ENCODE measurements at places on chromosomes 7 and 10. TPM values are rescaled to one million over a fixed set of nuclear protein-coding genes. Genes with fewer than 3 reads are reported as not detected.

KIF11 gene
- 8.7 TPM for total RNA-seq

FAM221A gene
- total RNA-seq: 1.5 TPM

FGFBP3 gene
- total RNA-seq: 0.36 TPM

TUBB8 gene
- not detected for total RNA-seq

SPDYE2B gene
- not detected for total RNA-seq

NRG3 gene
- total RNA-seq: not detected

OR9A2 gene
- not detected for total RNA-seq

CDHR1 gene
- total RNA-seq: under 0.01 TPM

CALHM3 gene
- not detected for total RNA-seq

LRMDA gene
- 1.0 TPM for total RNA-seq

PRLHR gene
- not detected for total RNA-seq

ASIC3 gene
- total RNA-seq: 0.26 TPM

FAM13C gene
- total RNA-seq: 5.0 TPM

GPNMB gene
- 214 TPM for total RNA-seq

CFTR gene
- not detected for total RNA-seq

TLL2 gene
- 0.13 TPM for total RNA-seq

KLLN gene
- total RNA-seq: 0.46 TPM

DPY19L1 gene
- total RNA-seq: 46.4 TPM

PTEN gene
- 127 TPM for total RNA-seq

TSPAN14 gene
- 36.8 TPM for total RNA-seq

Data from smooth muscle cell of the pulmonary artery (primary cell).